Smooth muscle cell of the pulmonary artery (primary cell): ENCODE measurements at places on chromosomes 3 and 15. TPM values are rescaled to one million over a fixed set of nuclear protein-coding genes. Genes with fewer than 3 reads are reported as not detected.

Gene SLC15A2
- 0.26 and 0.30 TPM in 2 replicates for total RNA-seq

Gene C2CD4B
- total RNA-seq: 0.72 and 0.89 TPM in 2 replicates

Gene SCAP
- total RNA-seq: 75.0 and 90.4 TPM in 2 replicates

Gene ALDH1A2
- 0.86 and 3.8 TPM in 2 replicates for total RNA-seq

Gene CPEB1
- 9.0 and 14.1 TPM in 2 replicates for total RNA-seq

Gene LSAMP
- 1.0 and 3.2 TPM in 2 replicates for total RNA-seq

Gene CLDN18
- total RNA-seq: not detected in 2 replicates

Gene GPR149
- total RNA-seq: not detected in 2 replicates

Gene FETUB
- not detected in 2 replicates for total RNA-seq

Gene HEG1
- total RNA-seq: 385 and 641 TPM in 2 replicates

Gene HGD
- total RNA-seq: 0.40 and 1.3 TPM in 2 replicates

Gene PLSCR2
- 0.26 TPM in 1 of 2 replicates, not detected in the other for total RNA-seq

Gene USP13
- 8.6 and 10.6 TPM in 2 replicates for total RNA-seq

Gene WDR93
- 0.07 TPM in 1 of 2 replicates, not detected in the other for total RNA-seq
